Esophagus squamous epithelium (tissue), 5 donors: ENCODE measurements at places on chromosomes 2 and 18.

- no peak for DNase-seq
Observed at GRCh38 chr2:7333189-7333765, 416.1 kb downstream of the RNF144A start.

DNA sequence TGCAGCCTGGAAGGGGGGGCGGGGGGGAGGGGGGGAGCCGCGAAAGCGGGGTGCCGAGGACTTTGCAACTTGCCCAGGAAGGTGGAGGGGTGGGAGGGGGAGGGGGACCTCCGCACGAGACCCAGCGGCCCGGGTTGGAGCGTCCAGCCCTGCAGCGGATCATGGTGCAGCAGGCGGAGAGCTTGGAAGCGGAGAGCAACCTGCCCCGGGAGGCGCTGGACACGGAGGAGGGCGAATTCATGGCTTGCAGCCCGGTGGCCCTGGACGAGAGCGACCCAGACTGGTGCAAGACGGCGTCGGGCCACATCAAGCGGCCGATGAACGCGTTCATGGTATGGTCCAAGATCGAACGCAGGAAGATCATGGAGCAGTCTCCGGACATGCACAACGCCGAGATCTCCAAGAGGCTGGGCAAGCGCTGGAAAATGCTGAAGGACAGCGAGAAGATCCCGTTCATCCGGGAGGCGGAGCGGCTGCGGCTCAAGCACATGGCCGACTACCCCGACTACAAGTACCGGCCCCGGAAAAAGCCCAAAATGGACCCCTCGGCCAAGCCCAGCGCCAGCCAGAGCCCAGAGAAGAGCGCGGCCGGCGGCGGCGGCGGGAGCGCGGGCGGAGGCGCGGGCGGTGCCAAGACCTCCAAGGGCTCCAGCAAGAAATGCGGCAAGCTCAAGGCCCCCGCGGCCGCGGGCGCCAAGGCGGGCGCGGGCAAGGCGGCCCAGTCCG is 540 bp downstream of the SOX11 start:
- no peak for DNase-seq

GRCh38 chr2:66236816-66237802 is 197.8 kb upstream of the MEIS1 start:
- DNase-seq: no peak

DNA sequence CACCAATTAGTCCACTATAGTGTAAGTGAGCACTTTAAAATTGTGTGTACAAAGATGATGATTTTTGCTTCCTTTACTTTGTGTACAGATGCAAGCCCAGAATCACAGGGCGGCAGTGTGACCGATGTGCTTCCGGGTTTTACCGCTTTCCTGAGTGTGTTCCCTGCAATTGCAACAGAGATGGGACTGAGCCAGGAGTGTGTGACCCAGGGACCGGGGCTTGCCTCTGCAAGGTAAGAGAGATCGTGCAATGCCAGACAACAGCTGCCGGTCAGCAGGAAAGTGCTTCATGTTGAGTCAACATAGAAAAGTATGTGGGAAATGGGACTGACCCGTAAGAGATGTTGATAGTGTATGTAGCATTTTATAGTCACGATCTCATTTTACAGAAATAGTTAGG is 156.8 kb upstream of the TTC39C start:
- no peak for DNase-seq

- DNase-seq: no peak
Observed at GRCh38 chr2:96522304-96523203, 14.0 kb upstream of the ARID5A start.

DNA sequence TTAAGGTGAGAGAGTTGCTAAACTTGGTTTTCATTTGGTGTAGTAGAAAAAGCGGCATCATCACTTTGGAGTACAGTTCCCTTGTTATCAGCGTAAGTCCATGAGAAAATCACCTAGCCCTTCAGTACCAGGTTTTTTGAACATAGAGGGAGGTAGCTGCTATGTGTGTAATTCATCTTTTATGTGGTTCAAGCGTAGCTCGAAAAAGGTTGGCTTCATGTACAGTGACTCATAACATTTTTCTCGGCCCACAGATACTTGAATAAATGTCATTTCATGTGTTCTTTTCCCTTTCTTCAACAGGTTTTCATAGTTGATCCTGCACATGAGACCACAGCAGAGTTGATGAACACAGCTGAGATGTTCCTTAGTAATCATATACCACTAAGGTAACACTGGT is 43.6 kb downstream of the UGGT1 start:
- DNase-seq: no peak

- DNase-seq: no peak
Observed at GRCh38 chr2:160380611-160381010, 113.0 kb downstream of the RBMS1 start.
